Activated B cell treated with CpG ODN at 0.5 μM for 24 hours (primary cell): ENCODE measurements at places on chromosomes 5 and 9. TPM values are rescaled to one million over a fixed set of nuclear protein-coding genes. Genes with fewer than 3 reads are reported as not detected.

GRCh38 chr9:122463828-122464632 lies 13.7 kb downstream of the OR1J1 start:
- no peak for DNase-seq

GRCh38 chr9:8301296-8301695 lies 501.7 kb upstream of the DMAC1 start:
- DNase-seq, result no peak

GRCh38 chr9:72951520-72952380 lies 1.1 kb downstream of the ALDH1A1 start:
- DNase-seq, result no peak

GRCh38 chr5:146816775-146817387 lies 61.7 kb downstream of the PPP2R2B start:
- no peak for DNase-seq

DNA sequence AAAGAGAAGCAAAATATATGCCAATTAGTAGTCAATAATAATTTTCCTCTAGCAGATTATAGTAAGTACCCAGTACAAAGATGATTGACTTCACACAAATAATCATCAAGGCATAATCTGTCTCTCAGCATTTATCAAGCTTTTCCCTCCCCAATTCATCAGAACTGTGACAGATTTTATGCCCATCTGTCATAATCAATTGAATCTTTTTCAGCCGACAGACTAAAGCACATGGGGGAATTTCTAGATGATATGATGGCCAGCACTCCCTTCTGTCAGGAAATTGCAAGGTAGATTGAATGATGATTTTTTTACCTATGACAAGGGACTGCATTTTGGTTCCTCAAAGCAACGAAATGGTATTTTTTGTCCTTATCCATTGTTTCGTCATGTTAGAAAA lies 227.1 kb upstream of the CYLC2 start:
- DNase-seq, result no peak

GRCh38 chr5:162096448-162096847 lies 28.9 kb downstream of the GABRG2 start:
- DNase-seq, result no peak

GRCh38 chr9:37309136-37309535 lies 113.4 kb upstream of the GRHPR start:
- no peak for DNase-seq

GRCh38 chr5:685262-686171 lies 7.6 kb downstream of the TPPP start:
- no peak for DNase-seq

GRCh38 chr9:37187292-37187691 lies 66.9 kb downstream of the ZCCHC7 start:
- no peak for DNase-seq

GRCh38 chr5:170648541-170648940 lies 135.0 kb upstream of the GABRP start:
- DNase-seq, result no peak

DNA sequence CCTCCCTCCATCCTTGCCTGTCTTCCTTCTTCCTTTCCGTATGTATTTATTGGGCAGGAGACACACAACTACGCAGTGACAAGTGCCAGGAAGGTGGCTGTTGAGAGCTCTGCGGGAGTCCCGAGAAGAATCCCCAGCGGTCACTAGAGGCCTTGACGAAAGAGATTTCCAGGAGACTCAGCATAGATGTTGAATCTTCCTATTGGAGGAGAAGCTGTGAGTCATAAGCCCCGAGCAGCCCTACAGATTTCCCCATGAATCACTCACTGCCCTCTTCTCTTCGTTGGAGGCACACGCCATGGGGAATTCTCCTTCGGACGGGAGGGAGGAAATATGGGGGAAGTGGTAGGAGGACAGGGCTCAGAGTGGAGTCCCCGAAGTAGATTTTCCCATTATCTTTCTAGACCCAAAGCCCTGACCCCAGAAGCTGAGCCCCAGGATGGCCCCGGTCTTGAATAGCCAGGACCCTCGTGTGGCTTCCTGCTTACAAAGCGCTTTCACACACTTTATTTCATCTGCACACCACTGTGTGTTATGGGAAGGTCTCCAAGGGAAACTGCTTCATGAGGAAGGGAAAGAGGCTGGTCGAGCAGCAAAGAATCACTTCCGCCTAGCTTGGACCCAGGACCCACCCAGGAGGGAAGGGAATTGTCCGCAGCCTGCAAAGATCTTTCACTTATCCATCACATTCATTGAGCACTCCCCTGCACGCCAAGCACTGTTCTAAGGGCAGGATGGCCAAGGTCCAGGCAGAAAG lies 12.7 kb downstream of the DUSP1 start:
- DNase-seq, result no peak

DNA sequence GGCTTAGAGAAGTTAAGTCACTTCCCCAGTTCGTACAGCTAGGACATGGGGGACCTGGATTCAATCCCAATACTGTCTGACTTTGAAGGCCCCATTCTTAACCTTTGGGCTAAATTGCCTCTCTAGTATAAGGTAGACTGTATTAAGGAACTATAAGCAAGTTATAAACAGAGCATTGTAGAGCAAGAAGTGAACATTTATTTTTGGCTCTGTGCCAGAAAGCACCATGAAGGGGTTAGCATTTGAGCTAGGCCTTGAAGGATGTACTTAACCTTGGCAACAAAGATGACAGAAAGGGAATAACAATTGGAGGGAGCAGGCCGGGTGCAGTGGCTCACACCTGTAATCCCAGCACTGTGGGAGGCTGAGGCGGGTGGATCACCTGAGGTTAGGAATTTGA lies 32.8 kb downstream of the GALNT10 start:
- DNase-seq, result no peak

GRCh38 chr9:126361810-126362238 lies 35.2 kb downstream of the MVB12B start:
- no peak for DNase-seq

DNA sequence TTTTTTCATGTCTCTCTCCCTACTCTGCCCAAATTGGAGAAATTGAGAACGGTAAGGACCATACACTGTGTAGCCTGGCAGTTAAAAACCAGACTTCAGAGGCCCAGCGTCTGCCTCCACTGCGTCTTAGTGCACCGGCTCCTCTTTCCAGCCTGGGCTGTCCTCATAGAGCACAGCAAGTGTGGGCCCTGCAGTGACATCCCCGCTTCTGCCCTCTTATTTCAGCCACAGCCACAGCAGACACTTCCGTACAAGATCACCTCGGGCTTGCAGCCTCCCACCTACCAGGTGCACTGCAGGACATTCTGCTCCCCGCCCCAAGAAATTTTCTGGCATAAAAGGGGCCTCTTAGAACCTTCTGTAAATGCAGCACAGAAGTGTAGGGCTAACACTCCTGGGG lies 21.4 kb upstream of the SMIM23 start:
- no peak for DNase-seq

DNA sequence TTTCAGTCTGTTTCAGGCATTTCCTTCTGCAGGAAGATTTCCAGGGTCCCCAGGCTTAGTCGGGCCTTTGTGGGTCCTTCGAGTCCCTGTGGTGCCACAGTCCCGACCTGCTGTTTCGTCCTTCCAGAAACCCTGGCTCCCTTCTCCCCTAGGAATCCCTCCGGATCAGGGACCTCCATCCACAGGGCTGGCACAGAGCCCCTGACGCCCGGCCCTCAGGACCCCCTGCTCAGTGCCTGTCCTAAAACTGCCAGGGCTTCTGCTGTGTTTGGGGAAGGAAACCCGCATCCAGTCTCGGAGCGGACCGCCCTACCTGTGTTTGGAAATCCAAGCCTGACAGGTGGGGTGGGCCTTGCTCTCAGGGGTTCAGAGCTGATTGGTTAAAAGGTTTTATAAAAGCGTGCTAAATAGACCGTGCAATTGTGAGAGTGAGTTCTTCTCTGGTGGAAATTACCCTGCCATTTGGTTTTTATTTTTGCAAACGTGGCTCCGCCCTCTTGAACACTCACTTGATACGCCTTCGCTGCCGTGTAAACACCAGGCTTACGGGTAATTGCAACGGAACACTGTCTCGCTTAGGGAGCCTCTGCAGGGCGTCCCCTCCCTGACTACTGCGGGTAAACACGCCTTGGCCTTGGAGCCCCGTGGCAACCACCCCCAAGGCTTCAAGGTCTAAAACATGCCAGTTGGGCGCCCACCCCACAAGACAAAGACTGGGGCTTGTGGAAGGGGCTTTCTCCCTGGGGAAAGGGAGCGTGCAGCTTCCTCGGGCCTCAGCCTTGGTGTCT lies 121.2 kb downstream of the PHF2 start:
- no peak for DNase-seq

DNA sequence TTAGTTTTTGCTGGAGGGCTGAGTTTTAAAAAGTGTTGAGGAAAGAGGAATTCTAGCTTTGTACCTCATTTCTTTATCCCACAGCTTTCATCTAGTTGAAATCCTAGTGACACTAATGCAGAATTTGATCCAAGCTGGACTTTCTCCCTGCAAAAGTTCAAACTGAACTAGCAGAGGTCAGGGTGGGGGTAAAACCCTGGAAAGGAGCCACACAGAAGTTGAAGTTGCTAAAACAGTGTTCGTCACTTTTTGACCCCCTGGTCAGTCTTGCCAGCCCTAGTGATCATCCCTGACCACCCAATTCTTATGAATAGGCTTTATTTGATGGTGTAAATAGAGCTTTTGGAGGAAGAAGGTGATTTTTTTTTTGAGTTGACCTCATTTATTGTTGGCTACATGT lies 390.4 kb downstream of the TMEM38B start:
- no peak for DNase-seq

DNA sequence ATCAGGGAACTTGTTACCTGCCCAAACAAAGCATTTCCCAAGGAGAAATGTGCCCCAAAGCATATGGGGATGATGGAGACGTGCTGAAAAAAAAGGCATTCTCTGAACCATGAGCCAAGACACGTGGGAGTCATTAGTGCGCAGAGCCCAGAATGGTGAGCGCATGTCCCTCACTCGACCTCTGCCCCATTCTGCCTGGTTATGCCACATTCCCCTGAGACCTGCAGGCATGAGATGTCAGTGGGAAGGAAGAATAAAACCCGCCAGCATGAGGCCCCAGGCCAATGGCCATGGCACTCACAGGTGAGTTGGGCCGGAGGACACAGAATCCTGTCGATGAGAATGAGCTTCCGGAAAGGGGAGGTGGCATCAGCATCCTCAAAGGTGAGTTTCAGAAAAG lies 228.9 kb downstream of the CDK5RAP2 start:
- DNase-seq, result no peak

- DNase-seq, result no peak
Measured at GRCh38 chr5:146340260-146341081, 1.8 kb downstream of the POU4F3 start.

- no peak for DNase-seq
Measured at GRCh38 chr5:131281133-131281867, 17.4 kb downstream of the CDC42SE2 start.

DNA sequence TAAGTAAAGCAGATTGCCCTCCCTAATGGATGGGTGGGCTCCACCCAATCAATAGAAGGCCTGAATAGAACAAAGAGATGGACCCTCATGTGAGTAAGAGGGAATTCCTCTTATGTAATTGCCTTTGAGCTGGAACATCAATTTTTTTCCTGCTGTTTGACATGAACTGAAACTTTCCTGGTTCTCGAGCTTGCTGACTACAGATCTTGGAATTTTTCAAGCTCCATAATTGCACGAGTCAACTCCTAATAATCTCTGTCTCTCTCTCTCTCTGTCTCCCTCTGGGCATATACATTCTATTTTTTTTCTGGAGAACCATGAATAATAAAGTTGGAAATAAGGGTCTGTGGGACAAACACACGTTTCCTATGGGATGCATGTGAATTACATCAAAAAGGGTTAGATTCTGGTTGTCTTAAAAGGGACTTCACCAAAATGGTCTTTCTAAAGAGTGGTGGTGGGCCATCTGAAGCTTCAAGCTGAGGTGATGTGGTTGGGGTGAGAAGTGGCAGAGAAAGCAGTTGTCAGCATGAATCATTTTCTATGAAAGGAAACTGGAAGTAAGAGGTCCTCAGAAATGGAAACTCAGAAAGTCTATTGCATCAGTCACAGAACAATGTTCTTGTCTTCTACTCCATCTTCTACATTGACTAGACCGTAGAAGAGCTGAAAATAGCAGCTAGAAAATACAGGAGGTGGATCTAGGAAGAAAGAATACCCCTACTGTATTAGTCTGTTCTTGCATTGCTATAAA lies 47.0 kb upstream of the HOMER1 start:
- no peak for DNase-seq

- no peak for DNase-seq
Measured at GRCh38 chr9:81431641-81432040, 257.7 kb downstream of the TLE1 start.

DNA sequence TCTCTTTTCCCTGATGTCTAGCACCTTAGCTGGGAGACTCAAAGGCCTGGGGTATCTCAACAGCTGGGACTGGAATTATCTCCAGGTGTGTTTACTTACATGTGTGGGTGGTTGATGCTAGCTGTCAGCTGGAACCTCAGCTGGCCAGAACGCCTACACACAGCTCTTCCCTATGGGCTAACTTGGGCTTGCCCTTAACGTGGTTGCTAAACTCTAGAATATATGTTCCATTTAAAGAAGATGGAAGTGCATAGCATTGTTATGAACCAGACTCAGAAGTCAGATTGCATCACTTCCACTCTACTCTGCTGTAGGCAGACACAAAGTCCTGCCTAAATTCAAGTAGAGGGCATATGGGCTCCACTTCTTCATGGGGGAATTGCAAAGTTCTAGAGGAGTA lies 29.3 kb downstream of the SGCD start:
- DNase-seq, result no peak

- no peak for DNase-seq
Measured at GRCh38 chr5:647727-648126, 35.6 kb downstream of the CEP72 start.

ASTN2 gene
- 2.3 TPM in 2 replicates for total RNA-seq

TDRD7 gene
- total RNA-seq, result 13.7 and 14.7 TPM in 2 replicates

PCDHGC4 gene
- 0.69 TPM in 2 replicates for total RNA-seq

PCDHB15 gene
- not detected in 2 replicates for total RNA-seq

EQTN gene
- total RNA-seq, result not detected in 2 replicates

IFNA21 gene
- total RNA-seq, result not detected in 2 replicates

BARX1 gene
- total RNA-seq, result not detected in 2 replicates

CDX1 gene
- not detected in 2 replicates for total RNA-seq

C5orf52 gene
- total RNA-seq, result not detected in 2 replicates

RMI1 gene
- 6.6 and 8.5 TPM in 2 replicates for total RNA-seq

TOR2A gene
- 13.8 and 15.1 TPM in 2 replicates for total RNA-seq

PCDHGA4 gene
- total RNA-seq, result 0.34 and 0.75 TPM in 2 replicates

RASEF gene
- total RNA-seq, result not detected in 2 replicates

MYMK gene
- total RNA-seq, result not detected in 2 replicates

TRIM14 gene
- total RNA-seq, result 11.7 and 12.8 TPM in 2 replicates

IL12B gene
- 0.73 and 0.81 TPM in 2 replicates for total RNA-seq

MIGA2 gene
- total RNA-seq, result 42.1 and 50.0 TPM in 2 replicates

IQGAP2 gene
- 6.7 and 8.8 TPM in 2 replicates for total RNA-seq

INSYN2B gene
- total RNA-seq, result not detected in 2 replicates

TRIM32 gene
- 11.8 and 14.5 TPM in 2 replicates for total RNA-seq

PRR16 gene
- 0.15 and 0.29 TPM in 2 replicates for total RNA-seq

BHMT gene
- not detected in 2 replicates for total RNA-seq

NRARP gene
- total RNA-seq, result 1.9 and 3.0 TPM in 2 replicates

DND1 gene
- 2.6 and 3.4 TPM in 2 replicates for total RNA-seq
